ENCODE measurements at places on chromosomes 1 and 21.

DNA sequence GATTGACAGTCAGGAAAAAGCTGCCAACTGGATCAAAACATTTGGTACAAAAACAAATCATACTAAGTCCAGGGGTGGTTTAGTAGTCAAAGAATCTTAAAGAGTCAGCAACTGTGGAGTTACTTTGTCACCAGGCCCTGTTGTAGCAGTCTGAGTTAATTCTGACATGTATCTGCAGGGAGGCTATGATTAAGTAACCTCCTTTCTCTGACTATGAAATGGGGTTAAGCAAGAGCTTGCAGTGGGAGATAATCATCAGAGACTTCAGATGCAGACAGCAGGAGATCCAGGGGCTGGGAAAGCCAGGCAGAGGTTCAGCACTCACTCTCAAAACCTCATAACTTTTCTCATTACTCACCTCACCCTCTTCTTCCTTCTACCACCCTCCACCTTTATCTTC lies 99.2 kb upstream of the BTG3 start:
- DNase-seq, result no peak

GRCh38 chr1:53324728-53325297 lies 3.1 kb downstream of the LRP8 start:
- no peak for DNase-seq

- no peak for DNase-seq
Observed at GRCh38 chr1:37035796-37036666, 1.7 kb upstream of the GRIK3 start.

GRCh38 chr1:87712261-87713010 lies 383.8 kb downstream of the LMO4 start:
- no peak for DNase-seq

GRCh38 chr1:6971699-6972098 lies 186.4 kb downstream of the CAMTA1 start:
- no peak for DNase-seq

GRCh38 chr1:24911651-24912155 lies 18.4 kb downstream of the RUNX3 start:
- DNase-seq, result peak; percentile 63

GRCh38 chr1:27037518-27037917 lies 24.9 kb upstream of the TENT5B start:
- no peak for DNase-seq

GRCh38 chr21:32315511-32316281 lies 17.0 kb downstream of the MRAP start:
- DNase-seq, result peak; percentile 37

DNA sequence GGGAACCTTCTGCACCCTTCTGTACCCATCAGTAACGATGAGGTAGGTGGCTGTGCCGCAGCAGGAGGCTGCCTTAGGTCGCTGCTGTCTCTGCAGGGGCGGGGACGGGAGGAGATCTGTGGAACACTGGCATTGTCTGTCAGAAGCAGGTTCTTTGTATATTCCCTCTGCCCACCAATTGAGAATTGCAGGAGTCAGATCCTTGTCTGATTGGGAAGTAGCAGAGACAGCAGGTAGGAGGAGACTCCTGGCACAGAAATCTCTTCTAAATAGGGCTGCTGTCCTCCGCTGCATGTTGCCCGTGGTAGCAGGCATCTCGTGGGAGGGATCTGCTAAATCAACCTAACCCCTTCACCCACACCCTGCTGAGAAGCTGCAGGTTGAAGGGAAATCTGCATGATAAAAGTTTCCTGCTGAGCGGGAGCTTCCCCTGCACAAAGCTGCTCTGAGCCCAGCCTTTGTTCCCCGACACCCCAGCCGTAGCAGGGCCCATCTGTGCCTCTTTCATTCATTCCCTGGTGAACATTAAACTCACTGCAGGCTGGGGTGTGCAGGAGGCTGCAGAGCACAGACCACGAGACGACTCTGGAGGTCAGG lies 15.9 kb downstream of the SARS1 start:
- no peak for DNase-seq

DNA sequence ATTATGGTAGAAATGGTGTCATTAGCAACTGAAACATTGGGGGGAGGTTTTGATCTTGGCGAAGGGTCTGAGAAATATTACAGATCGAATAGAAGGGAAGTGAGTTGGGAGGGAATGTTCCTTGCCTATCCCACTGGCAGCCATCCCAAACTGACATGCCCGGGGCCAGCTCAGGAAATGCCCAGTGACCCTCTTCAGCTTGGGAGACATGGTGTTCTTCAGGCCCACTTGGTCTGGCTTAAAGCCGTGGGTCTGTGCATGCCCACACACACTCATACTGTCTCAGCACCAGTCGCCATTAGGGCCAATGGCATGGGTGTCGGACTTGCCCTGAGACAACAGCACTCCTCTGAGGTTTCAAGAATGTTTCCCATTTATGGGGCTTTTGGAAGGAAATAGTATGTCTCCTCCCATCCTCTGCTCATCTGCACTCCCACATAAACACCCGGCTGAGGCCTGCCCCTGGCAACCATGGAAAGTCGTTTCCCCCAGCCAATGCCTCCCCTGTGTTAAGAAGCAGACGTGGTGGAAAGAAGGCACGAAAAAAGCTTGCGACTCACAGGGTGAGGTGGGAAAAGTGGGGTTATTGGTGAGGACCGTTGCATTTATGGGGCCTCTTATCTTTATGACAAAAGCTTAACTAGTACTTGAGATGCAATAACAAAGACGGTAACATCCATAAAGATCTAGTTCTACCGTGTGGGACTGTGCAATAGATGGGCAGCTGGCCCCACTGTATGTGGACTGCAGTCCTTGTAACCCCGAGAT lies 2.0 kb downstream of the RNF186 start:
- no peak for DNase-seq

DNA sequence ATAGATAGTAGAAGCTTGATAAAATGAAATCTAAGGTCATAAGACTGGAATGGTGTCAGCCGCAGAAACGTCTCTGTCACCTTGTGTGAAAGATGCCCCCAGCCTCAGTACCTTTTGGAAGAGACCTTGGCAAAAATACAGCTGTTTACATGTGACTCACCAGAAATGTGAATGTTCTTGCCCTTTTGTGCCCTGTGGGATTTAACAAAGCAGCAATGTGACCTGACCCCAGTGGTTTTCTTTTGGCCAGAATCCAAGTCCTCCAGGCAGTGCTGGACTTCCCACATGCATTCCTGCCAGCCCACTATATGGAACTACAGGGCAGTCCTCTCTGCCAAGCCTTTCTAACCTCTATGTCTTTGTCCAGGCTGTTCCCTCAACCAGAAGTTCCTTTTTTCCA lies 27.2 kb upstream of the LRRC8C start:
- DNase-seq, result no peak

DNA sequence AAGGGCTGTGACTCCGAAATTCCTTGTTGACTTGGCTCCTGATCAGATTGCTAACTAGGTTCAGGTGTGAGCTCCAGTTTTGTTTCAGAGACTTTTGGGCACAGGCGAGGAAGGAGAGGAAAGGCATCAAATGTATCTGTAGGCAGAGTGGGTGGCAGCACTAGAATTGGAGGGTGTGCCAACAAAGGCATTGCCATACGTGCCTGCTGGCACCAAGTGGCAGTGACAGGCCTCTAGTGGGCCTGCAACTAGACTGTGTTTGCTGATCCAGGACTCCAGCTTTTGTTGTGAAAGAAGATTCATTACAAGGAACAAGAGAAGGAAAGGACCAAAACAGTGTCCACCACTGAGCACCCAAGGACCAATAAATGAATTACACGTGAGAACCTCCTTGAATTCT lies 79.5 kb downstream of the TM2D1 start:
- no peak for DNase-seq

DNA sequence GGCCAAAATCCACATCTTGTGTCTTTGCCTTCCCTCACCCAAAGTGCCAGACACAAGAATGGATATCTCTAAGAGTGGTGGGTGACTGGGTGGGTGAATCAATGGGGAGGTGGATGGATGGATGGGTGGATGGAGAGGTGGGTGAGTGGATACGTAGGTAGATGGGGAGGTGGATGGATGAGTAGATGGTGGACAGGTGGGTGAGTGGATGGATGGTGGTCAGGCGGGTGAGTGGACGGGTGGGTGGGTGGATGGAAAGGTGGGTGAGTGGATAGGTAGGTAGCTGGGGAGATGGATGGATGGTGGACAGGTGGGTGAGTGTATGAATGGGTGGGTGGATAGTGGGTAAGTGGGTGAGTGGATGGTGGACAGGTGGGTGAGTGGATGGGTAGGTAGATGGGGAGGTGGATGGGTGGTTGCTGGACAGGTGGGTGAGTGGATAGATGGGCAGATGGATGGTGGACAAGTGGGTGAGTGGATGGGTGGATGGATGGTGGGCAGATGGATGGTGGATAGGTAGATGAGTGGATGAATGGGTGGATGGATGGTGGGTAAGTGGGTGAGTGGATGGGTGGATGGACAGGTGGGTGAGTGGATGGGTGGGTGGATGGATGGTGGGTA lies 34.2 kb downstream of the SLC19A1 start:
- DNase-seq, result no peak

DNA sequence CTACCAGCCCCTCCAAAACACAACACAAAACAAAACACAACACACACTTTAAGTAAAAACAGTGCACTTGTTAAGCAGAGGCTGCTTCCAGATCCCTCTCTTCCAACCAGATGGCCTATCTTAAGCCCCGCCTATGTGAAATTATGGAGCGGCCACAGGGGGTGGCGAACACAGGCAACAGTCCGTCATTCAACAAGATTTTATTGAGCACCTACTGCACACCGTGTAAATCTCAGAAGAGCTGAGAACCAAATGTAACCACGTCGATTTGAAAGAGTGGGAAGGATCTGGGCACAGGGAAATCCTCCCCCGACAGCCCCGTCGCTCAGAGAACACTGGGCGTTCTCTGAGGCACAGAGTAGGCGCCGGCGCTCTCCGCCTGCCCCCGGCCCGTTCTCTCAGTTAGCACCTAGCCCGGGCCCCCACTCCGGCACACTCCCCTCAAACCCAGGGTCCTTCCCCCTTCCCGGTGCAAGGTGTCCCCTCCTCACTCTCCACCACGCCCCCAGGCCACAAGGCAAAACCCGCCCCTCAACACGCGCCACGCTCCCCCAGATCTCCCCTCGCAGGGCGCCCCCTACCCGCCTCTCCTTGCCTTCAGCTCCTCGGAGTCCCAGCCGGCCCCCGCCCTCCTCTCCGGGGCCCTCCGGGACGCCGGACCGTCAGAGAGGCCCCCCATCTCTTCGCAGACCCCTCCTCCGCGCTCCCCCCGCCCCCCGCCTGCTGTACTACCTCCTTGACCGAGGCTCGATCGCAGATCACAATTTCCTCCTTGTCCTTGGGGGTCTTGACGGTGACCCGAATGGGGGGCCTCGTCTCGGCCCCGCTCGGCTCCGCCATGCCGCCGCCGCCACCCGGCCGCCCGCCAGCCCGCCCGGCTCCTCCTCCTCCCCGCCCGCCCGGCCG lies 483 bp downstream of the UBQLN4 start:
- peak; percentile 84 for DNase-seq

GRCh38 chr1:209703834-209704504 lies 677 bp upstream of the HSD11B1 start:
- no peak for DNase-seq

DNA sequence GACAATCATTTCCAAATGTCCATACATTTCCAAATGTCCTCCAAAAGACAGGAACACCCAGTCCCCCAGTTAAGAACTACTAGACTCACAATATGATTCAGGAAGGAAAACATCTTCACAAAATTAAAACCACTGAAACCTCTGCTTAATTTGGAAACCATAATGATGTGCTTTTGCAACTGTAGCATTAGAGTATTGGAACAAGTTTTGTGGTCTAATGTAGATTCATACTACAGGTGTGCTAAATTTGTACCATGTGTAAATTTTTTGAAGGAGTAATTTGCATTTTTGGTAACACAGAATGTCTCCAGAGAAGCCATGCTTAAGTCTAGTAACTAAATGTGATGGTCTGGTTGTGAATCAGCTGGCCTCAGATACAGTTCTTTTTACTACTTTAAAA lies 129.6 kb downstream of the DPYD start:
- DNase-seq, result no peak

DNA sequence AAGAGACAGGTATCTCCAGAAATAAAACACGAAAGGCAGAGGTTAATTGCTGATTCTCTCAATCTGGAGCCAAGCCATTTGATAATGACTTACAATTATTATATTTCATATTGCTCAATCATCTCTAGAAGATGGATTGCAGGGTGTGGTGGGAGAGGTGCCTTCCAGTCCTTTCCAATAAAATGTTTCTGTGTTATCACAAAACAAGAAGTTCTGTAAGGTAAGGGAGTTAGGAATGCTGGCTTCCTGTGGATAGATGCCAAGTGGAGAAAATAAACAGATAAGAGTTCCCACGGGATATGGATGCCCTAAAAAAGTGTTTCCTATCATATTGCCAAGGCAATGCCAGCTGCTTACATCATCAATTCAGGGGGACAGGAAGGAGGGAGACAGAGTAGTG lies 7.2 kb upstream of the CCN1 start:
- no peak for DNase-seq

DNA sequence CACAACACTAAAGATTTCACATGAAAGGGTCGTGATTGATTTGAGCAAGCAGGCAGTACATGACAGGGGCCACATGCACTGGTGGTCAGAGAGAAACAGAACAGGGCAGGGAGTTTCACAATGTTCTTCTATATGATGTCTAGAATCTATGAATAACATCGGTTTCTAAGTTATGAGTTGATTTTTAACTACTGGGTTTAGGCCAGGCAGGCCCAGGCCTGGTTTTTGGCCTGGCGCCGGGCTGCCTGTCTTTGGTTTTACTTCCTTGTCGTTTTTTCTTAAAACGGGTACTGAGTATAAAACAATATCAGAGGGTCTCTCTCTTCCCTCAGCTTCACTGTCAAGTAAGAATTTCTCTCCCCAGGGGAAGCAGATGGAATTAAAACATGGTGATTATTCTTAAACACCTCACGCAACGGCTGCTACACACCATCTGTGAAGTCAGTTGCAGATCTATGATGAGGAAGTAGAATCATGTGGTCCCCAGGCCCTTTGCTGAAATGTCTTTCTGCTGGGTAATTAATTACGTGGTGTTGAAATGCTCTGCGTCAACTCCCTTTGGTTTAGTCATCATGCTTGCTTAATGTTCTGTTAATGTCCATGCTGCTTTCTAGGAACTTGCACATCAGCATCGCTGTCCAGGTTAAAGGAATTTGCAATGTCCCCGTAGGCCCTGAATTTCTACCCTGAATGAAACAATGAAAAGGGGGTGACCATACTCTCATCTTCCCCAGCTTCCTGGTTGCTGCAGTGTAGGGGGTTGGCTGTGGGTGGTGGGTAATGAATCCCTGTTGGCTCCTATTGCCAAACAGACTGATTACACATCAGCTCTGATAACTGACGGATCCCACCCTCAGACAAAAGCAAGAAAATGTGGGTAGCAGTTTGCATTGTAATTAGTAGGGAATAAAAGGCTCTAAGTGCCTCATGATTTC lies 70.3 kb downstream of the SERINC2 start:
- no peak for DNase-seq

GRCh38 chr1:14128096-14128495 lies 428.1 kb downstream of the PRDM2 start:
- no peak for DNase-seq

- no peak for DNase-seq
Observed at GRCh38 chr1:77538956-77539518, 143.4 kb downstream of the ZZZ3 start.

DNA sequence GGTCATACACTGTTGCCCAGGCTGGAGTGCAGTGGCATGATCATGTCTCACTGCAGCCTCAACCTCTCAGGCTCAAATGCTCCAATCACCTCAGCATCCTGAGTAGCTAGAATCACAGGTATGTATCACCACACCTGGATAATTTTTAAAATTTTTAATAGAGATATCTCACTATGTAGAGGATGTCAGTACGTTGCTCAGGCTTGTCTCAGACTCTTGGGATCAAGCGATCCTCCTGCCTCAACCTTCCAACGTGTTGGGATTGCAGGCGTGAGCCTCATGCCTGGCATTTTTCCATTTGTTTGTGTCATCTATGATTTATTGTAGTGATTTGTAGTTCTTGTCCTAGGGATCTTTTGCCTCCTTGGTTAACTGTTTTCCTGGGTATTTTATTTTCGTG lies 985.2 kb upstream of the B3GALT2 start:
- no peak for DNase-seq
